ENCODE measurements at places on chromosomes 7 and 10.

DNA sequence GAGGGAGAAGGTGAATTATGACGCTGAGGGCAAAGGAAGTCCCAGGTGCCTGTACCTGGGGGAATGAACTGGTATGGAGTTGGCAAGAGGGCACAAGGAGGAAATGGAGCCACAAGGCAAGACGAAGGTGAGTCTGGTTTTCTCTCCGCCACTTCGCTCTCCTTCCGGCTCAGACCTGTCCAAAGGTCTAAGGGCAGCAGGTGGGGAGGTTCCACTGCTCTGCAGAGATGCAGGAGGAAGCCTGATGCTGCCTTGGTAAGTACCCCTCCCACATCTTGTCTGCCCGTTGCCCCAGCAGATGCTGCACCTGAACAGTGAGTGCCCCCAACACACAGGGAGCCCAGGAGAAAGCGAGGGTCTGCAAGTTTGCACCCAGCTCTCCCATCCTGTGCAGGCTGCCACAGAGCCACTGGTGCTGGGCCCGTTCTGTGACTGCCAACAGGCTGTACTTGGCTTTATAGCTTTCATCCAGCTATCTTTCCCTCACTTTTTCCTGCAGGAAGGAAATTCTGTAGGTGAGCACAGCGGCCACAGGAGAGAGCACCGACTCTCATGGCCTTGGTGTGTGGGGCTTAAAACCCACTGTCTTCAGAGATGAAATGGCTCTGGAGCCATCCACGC lies 235.2 kb downstream of the COBL start:
- DNase-seq, result no peak

GRCh38 chr10:15306735-15307280 lies 64.3 kb downstream of the FAM171A1 start:
- no peak for DNase-seq

DNA sequence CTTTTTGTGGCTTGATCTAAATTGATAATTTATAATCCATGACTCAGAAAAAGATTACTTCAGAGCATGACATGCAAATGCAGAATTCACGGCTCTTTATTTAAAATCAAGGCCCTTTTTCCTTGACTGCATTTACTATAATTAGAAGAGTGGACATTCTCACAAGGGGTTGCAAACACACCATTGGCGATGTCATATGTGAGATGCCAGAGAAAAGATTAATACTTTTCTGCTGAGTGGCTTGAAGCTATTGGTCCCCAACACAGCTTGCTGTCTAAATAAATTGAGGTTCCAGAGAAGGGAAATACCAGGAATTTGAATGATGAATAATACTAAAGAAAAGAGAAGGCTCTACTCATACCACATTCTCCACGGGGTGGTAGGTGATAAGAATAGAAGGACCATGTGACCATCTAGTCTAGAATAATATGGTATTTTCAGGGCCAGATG lies 78.7 kb upstream of the ARID5B start:
- no peak for DNase-seq

DNA sequence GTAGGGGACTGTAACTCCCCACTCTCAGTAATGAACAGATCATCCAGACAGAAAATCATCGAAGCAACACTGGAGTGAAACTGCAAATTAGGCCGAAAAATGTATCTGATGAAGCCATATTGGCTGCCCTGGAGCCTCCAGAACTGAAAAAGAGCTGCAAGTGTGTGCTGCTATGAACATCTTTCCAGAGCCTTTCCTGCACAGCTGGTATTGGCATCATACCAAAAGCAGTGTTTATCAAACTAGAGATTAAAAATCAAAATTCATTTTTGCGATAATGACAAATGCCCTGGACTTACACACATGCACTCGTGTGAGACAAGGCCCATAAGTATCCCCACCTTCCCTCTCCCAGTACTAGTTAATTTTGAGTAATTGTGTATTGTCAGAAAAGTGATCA lies 6.8 kb upstream of the CLDN12 start:
- DNase-seq, result no peak

- no peak for DNase-seq
Observed at GRCh38 chr7:16846601-16847165, 35.1 kb downstream of the AGR3 start.

DNA sequence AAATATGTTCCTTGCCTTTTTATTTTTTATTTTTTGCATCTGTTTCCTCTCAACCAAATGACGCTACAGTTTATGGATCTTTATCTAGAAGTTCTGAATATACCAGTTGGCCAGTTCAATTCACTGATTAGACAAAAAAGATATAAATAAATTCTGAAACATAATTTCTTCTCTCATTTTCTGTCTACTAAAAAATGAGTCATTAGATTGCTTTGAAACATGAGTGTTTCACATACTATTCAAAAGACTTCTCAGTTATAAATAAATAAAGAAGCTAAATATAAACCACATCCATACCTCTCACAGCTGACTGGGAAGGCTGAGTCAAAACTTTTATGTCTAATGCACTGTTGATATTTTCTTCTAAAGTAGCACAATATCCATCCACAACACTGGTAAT lies 97.6 kb upstream of the GPR22 start:
- no peak for DNase-seq

DNA sequence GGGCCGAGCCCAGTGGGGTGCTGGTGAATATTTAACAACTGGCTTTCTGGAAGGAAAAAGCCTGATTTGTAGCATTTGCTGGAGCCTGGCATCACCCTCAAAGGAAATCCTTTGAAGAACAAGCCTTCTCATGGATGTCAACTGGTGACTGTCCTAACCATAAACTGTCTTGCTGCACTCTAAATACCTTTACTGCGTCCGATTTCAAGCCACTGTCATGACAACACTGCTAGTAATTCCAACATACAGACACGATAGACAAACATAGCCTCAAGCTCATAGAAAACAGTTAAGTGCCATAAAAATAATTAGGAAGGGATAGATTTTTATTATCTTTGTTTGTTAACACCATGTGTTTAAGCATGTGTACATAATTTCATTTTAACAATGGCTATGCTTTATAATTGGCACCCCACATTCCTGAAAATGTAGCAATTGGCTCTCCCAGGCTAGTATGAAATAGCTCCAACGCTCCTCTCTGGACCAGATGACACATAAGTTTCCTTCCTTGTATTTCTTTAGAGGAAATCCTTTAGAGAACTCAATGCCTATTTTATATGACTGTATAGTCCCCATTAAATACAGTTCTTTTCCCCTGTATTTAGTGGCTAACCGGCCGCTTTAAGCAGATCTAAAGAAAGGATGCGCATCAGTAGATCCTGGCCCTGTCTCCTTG lies 273.4 kb downstream of the PRPF18 start:
- no peak for DNase-seq

GRCh38 chr7:19964246-19964645 lies 190.8 kb upstream of the TMEM196 start:
- no peak for DNase-seq

DNA sequence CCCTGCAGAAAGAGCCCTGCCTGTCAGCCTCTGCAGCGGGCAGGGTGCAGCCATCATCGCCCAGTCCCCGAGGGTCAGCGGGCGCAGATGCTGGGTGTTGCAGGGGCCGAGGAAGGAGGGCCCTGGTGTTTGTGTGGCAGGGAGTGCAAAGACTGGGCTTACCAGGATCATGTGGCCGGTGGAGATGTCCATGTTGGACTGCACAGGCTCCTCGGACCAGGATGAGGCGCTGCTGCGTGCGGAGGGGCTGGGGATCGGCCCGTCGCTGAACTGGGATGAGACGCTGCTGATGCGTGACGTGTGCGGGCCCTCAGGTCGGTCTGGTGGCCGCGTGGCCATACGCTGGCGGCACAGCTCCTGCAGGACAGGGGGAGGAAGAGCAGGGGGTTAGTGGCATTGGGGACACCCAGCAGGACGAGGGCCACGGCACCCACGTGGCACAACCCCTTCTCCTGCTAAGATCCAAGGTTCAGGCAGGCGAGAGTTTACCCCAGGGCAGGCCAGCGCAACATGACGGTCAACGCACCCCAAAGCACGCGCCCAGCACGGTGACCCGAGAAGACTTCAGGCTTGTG lies 319.5 kb downstream of the DNAJB6 start:
- no peak for DNase-seq

DNA sequence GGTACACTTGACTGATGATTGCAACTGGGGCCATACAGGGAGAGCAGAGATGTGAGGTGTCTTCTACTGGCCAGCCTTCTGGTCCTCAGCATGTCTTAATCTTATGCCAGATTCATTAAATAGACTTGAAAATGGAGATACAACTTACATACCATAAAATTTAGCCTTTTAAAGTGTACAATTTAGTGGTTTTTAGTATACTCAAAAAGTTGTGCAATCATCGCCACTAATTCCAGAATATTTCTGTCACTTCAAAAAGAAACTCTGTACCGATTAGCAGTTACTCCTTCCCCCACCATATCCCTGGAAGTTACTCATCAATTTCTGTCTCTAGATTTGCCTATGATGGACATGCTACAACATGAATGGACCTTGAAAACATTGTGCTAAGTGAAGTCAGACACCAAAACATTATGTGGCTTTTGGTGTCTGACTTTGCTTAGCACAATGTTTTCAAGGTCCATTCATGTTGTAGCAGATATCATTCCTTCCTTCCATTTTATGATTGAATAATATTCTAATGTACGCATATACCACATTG lies 53.0 kb downstream of the SH2D4B start:
- DNase-seq, result no peak

DNA sequence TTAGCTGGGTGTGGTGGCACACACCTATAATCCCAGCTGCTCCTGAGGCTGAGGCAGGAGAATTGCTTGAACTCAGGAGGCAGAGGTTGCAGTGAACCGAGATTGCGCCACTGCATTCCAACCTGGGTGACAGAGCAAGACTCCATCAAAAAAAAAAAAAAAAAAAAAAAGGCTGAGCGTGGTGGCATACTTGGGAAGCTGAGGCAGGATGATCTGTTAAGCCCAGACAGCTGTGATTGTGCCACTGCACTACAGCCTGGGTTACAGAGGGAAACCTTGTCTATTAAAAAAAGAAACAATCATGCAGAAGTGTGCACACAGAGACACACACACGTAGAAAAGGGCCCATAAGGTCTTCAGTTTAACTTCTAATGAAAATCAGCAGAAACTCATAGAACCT lies 150.6 kb downstream of the TPST1 start:
- DNase-seq, result no peak

GRCh38 chr10:7377614-7378248 lies 33.1 kb downstream of the SFMBT2 start:
- DNase-seq, result no peak

All from activated CD8-positive, alpha-beta memory T cell treated with anti-CD3 and anti-CD28 coated beads, Interleukin-2, amount 10 ng/mL, durations not matched to agents 7 days and 5 days (primary cell).